ENCODE measurements at places on chromosomes 1 and 21. TPM values are rescaled to one million over a fixed set of nuclear protein-coding genes. Genes with fewer than 3 reads are reported as not detected.

Gene MYOG
- total RNA-seq: not detected

- H3K27me3 ChIP-seq: peaks cover 7% of the 10 kb centered on the region
- DNase-seq: no peak
- no peaks in the 10 kb centered on the region for H3K36me3 ChIP-seq
- H3K4me1 ChIP-seq: no peaks in the 10 kb centered on the region
- H3K4me3 ChIP-seq: no peak overlapping the region
- H3K27ac ChIP-seq: no peak overlapping the region
Measured at GRCh38 chr1:225684741-225685140, 31.8 kb upstream of the ENAH start.

GRCh38 chr1:232174306-232174705, 455.6 kb downstream of the SIPA1L2 start:
- no peaks in the 10 kb centered on the region for H3K4me1 ChIP-seq
- DNase-seq: no peak
- H3K27ac ChIP-seq: no peak overlapping the region
- H3K36me3 ChIP-seq: peaks cover 2% of the 10 kb centered on the region
- H3K27me3 ChIP-seq: peaks cover 33% of the 10 kb centered on the region

- H3K4me1 ChIP-seq: no peaks in the 10 kb centered on the region
- no peak overlapping the region for H3K4me3 ChIP-seq
- H3K36me3 ChIP-seq: peaks cover 2% of the 10 kb centered on the region
- no peak overlapping the region for H3K27ac ChIP-seq
- no peaks in the 10 kb centered on the region for H3K27me3 ChIP-seq
- no peak for DNase-seq
Measured at GRCh38 chr1:54848134-54848948, 38.7 kb downstream of the DHCR24 start.

All from activated T-cell treated with anti-CD3 and anti-CD28 coated beads, Interleukin-2, amount 50 U/mL, for 72 hours (primary cell).